ENCODE measurements at places on chromosomes 16 and 17.

DNA sequence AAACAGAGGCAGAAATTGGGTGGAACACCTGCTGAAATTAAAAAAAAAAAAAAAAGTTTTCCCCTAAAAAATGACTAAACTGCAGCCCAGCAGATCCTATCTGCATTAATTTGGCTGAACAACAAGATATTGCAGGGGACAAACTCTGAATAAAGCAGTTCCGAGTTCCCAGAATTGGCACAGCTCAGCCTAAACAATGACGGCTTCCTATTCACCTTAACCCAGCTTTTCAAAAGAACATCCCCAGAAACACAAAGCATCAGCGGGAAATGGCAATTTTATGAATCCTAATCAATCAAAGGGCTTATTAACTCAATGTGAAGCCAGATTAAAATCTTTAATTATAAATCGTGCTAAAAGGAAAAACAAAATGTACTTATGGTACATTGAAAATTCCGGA is 497.8 kb upstream of the ZFHX3 start:
- no peak for DNase-seq

GRCh38 chr16:87570938-87571867 is 31.1 kb upstream of the JPH3 start:
- no peak for DNase-seq

DNA sequence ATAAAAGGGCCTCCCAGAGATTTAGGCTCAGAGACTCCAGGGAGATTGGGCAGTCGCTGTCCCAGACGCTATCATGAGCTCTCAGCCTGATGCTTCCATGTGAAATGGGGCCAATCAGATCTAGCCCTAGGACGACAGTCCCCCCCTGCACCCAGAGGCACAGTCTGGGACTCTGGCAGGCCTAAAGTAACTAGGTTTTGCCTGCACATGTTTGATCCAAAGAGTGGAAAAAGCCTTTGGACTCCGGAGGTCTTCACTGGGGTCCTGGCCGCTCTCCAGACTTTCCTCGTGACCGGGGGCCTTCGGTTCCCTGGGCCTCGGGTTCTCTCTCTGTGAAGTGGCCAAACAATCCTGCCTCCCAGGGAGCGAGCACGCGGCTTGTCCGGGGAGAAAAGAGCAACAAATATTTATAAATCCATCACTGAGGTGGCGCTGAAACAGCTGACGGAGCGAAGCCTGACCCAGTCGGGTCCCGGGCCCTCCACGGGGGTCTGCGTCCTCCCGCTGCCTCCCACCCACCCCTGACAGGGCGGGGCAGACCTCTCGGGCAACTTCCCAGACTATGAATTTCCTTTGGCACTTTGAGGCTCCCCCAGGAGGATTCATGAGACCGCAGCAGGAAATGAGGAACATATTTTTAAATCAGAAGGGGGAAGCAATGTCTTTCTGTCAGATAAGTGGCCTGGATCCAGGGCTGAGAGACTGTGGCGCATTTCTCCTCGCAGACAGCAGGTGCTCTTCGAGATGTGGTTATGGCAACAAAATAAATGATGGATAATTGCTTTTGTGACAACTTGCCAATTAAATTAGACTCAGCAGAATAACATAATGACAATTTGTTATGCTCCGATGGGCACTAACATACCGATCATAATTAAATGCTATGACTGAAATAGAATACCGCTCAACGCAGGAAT is 38.9 kb downstream of the MRPS23 start:
- no peak for DNase-seq

DNA sequence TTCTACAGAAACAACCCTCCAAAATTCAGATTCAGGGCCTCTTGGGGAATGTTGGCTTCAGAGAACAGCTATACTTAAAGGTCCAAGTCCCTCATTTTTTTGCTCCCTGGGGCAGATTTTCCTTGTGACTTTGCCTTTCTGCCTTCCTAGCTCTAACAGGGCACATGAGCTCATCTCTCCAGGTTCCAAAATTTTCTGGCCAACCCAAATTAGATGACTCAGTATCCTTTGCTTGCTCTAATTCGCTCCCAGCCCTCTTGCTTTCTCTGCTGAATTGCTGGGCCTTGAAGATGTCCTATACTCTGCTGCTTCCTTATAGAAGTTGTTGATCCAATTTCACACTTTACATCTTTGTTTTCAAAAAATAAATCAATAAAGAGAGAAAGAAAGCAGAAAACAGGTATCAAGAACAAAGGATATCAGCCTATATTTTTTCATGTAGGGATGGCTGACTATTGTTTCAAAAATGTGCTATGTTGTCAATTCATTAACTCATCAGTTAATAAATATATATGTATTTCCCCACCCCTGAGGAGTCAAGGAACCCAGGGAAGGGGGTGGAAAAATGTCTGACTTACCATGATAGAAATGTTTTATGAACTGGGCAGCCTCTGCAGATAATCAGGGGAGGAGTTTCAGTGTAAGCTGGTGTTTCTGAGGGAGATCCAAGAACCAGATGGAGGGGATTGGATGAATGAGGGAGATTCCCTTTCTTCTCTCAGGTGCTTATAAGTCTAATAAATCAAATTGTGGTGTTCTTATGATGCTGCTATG is 1.0 kb upstream of the KRTAP4-2 start:
- no peak for DNase-seq

GRCh38 chr17:38654411-38655398 is 20.1 kb downstream of the EPOP start:
- no peak for DNase-seq

DNA sequence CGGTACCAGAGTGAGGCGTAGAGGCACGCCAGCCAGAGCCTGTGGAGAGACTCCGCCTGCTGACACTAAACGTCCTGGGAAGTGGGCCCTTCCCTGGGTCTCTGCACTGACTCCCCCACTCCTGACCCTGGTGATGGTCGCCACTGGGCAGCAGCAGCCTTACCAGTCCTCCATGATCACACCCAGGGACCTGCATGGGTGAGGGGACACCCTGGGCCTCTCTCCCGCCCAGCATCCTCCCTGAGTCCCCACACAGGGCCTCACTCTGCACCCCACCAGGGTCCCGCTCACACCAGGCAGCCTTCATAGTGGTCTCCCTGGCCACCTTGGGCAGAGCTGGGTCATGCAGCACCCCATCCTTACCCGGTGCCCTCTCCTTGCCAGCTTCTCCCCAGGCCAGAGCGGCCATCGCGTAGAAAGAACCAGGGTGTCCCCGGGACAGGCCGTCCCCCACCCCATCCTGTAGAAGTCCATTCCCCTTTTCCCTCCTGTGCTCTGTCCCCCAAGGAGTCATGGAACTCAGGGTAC is 10.7 kb downstream of the RGS11 start:
- DNase-seq = no peak

DNA sequence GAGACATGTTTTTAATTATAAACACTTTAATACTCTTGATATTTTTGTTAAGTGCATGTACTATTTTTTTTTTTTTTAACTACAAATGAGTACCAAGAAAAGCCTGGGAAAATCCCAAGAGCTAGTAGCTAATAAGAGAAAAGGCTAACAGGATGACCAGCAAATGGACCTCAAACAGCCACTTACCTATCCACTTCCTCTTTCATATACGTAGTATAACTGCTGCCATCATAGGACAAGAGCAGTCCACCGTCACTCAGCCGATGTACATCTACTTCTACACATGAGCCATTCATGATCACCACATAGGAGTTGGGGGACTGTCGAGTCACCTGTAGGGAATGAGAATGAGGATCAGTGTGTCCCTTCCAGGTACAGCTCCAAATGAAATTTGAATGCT is 128.0 kb upstream of the C17orf78 start:
- DNase-seq = no peak

DNA sequence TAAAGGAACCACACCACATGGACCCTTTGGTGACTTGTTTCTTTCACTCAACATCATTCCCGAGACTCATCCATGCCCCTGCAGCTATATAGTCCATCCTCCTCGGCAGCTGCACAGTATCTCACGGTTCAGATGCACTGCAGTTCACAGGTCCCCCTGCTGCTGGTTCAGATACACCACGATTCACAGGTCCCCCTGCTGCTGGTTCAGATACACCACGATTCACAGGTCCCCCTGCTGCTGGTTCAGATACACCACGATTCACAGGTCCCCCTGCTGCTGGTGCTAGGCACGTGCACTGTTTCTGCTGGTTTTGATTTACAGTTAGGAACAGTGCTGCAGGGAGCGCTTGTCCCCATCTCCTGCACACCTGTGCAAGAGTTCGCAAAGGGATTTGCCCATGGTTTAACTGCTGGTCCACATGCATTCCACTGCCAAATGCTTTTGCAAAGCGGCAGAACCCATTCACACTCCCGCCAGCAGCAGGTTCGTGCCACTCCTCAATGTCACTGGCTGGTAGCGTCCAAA is 3.8 kb downstream of the HSDL1 start:
- no peak for DNase-seq

GRCh38 chr16:75793641-75794040 is 67.4 kb upstream of the CPHXL start:
- no peak for DNase-seq

- no peak for DNase-seq
Observed at GRCh38 chr17:61208301-61209105, 191.1 kb upstream of the TBX2 start.

GRCh38 chr16:57446531-57447185 is 527 bp downstream of the CIAPIN1 start:
- no peak for DNase-seq

DNA sequence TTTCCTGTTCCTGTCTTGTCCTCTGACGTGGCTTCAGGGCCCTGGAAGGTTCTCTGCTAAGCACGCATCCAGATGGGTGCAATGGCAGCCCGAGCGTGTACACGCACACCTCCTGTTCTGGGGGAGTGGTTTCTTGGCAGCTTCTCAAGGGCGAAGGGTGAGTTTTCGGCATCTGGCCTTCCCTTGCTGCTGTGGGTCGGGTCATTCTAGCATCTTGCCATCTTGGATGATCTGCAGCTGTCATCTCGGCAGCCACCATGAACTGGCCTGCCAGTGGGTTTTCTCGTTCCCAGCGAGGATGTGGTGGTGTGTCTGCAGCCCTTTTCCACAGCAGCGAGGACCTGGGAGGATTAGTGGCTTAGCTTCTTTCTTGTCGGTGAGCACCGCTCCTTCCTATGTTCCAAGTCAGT is 10.6 kb downstream of the MSI2 start:
- no peak for DNase-seq

DNA sequence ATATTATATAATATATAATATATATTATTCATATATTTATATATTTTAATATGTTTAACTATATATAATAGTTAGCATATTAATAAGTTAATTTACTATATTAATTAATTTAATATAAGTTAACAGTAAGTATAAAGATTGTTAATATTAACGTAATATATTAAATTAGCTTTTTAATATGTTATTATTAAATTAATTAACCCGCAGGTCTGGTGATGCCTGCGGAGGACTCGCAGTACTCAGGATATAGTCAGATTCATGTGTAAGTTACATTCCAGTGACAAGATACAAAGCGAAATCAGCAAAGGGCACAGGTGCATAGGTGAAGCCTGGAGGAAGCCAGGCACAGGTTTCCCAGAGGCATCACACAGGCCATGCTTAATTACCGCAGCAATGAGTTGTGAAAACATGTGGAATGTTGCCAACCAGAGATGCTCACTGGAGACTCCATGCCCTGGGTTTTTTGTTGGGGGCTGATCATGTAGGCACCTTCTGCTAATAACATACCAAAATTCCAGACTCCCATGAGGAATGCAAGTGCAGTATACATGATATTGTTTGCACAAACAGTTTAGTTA is 130.4 kb upstream of the MPHOSPH6 start:
- DNase-seq = no peak

DNA sequence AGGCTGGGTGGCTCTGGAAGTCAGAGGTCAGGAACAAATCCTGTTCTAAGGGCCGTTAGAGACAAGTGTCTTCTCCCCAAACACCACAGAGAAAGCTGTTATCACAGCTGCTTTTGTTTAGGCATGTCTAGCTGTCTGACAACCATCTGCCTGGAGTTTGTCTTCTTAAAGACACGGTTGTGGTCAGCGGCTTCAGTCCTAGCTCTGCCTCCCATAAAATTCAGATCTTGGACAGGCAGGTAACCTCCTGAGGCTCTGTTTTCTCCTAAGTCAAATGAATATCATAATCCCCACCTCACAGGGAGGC is 2.3 kb upstream of the ITGA3 start:
- DNase-seq = no peak

GRCh38 chr16:8676737-8677375 is 2.4 kb downstream of the ABAT start:
- DNase-seq = no peak

DNA sequence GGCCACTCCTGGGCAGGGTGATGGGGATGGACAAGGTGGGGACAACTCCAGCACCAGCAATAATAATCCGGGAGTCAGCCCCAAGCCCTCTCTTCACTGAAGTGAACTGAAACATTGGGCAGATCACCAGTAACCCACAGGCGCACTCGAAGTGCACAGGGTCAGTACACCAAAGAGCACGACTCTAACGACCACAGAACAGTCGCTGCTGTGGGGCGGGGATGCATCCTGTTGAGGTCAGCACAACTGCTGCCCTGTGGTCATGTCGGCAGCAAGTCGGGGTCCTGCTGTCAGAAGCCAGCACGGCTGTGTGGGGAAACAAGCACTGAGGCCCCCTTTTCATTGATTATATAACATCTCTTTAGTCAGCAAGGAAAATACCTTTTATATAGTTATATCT is 14.6 kb downstream of the DNASE1 start:
- no peak for DNase-seq

GRCh38 chr17:65220732-65221131 is 83.6 kb downstream of the RGS9 start:
- DNase-seq = no peak

- DNase-seq = no peak
Observed at GRCh38 chr17:39933912-39934311, 6.4 kb downstream of the LRRC3C start.

- no peak for DNase-seq
Observed at GRCh38 chr16:4293822-4294457, 21.1 kb upstream of the TFAP4 start.

GRCh38 chr17:8159032-8159400 is 3.7 kb downstream of the VAMP2 start:
- no peak for DNase-seq

DNA sequence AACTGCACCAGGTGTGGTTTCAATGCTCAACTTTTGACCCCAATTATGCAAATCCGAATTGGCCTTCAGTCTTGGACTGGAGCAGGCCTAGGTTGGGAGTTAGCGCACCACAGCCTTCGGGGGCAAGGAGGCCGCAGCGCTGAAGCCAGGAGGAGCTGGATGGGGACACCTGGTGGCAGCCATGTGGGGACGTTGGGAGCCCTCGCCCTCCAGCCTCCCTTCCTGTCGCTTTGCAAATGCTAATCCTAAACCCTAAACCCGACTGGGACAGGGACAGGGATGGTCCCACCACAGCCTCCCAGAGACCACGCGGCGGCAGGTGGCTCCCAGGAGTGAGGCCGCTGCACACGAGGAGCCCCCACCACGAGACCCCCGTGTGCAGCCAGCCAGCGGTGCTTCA is 58.7 kb downstream of the KLHDC4 start:
- no peak for DNase-seq

GRCh38 chr17:909642-910323 is 69.8 kb downstream of the NXN start:
- DNase-seq = no peak

All from stimulated activated CD4-positive, alpha-beta T cell treated with anti-CD3 and anti-CD28 coated beads, Interleukin-1b, Interleukin-23, amount 100 ng/mL, for 1 hour (primary cell).